ENCODE measurements at places on chromosomes 12 and 14. TPM values are rescaled to one million over a fixed set of nuclear protein-coding genes. Genes with fewer than 3 reads are reported as not detected.

GLIPR1L1 gene
- total RNA-seq, result not detected

ADAM21 gene
- total RNA-seq, result not detected

GRCh38 chr12:114302117-114302516 is 103.8 kb downstream of the TBX5 start:
- no peak overlapping the region for H3K4me3 ChIP-seq
- H3K27ac ChIP-seq, result no peak overlapping the region
- H3K4me1 ChIP-seq, result no peaks in the 10 kb centered on the region
- no peaks in the 10 kb centered on the region for H3K36me3 ChIP-seq

DNA sequence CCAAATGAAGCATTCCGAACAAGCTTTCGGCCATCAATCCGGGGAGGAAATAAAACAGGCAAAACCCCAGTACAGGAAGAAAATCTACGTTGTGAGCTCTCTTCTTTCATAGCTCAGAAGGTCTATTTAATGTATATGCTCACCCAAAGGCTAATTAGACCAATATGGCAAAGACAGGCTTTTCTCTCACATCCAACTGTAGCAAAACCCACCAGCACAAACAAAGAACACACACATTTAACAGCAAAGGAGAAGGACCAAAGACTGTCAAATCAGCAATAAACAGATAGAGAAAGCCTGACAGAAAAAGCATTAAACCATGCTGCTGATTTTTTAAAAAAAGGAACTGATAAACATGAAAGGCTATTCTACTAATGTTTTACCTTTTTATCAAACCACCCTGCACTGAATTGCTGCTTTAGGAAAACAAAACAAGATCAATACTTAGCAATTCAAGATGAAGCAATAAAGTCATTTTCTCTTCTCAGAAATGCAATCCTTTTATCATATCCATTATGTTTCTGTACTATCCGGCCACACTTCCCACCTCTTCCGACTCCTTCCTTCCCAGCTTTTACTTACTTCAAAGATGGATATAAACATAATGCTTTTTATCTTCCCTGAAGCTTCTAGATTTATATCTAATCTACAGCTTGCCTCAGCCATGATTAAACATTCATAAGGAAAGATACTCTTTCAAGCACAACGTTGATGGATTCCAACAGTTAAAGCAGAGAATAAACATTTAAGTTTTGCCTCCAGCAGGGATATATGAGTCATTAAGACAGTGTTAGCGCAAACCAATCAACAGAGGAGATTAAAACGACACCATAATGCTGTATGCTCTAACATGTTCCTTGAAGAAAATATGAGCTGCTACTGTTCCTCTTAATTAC is 74.6 kb upstream of the BBS10 start:
- H3K36me3 ChIP-seq, result peaks cover 9% of the 10 kb centered on the region
- peaks cover 9% of the 10 kb centered on the region for H3K4me1 ChIP-seq
- DNase-seq, result no peak
- no peaks in the 10 kb centered on the region for H3K27me3 ChIP-seq
- no peak overlapping the region for H3K4me3 ChIP-seq

GRCh38 chr12:117342247-117342646 is 19.2 kb downstream of the NOS1 start:
- peaks cover 9% of the 10 kb centered on the region for H3K4me1 ChIP-seq
- H3K4me3 ChIP-seq, result no peak overlapping the region
- no peak for DNase-seq
- peaks cover 3% of the 10 kb centered on the region for H3K27me3 ChIP-seq
- no peaks in the 10 kb centered on the region for H3K36me3 ChIP-seq

Data from endothelial cell (in vitro differentiated cells).